Activated effector memory CD4-positive, alpha-beta T cell treated with Interleukin-2 at 50 U/mL for 16 hours (primary cell): ENCODE measurements at places on chromosomes 16 and 17.

GRCh38 chr16:6356911-6357310 lies 975.7 kb upstream of the RBFOX1 start:
- no peak for DNase-seq

- no peak for DNase-seq
Measured at GRCh38 chr17:4598776-4599504, 14.6 kb downstream of the SMTNL2 start.

DNA sequence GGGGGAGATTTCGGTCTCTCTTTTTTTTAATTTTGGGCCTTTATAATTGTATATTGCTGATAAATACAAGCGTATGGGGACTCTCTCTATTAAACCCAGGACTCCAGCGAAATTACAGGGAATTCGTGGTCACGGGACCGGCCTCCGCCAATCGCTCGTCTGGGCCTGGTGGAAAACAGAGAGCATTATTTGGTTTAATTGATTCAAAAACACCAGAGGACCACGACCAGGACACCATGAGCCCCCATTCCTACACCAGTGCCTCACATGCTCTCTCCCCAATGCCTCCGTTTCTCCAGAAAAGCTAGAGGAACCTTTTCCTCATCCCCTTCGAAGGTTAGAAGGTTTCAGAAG lies at the start of gene HOXB2:
TSS of gene HOXB2 (minus strand) at position 88 of the 354 bp plus-strand sequence. CDS start 198 bp downstream, outside the sequence.
- DNase-seq: no peak

DNA sequence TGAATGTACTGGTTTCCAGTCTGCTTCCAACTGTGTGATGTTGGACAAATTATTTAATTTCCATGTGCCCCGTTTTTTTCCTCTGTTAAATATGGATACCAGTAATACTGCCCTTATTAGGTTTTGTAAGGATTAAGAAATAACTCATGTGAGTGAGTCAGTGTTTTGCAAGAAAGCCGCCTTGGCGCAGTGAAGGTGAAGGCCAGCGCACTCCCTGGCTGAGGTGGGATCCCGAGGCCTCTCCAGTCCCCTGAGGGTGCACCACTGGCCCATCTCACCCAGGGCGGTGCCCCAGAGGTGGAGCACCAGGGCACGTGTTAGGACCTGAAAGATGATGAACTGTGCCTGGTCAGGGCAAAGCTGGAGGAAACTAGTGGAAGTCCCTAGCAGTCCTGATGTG lies 43.5 kb downstream of the PHKB start:
- no peak for DNase-seq

DNA sequence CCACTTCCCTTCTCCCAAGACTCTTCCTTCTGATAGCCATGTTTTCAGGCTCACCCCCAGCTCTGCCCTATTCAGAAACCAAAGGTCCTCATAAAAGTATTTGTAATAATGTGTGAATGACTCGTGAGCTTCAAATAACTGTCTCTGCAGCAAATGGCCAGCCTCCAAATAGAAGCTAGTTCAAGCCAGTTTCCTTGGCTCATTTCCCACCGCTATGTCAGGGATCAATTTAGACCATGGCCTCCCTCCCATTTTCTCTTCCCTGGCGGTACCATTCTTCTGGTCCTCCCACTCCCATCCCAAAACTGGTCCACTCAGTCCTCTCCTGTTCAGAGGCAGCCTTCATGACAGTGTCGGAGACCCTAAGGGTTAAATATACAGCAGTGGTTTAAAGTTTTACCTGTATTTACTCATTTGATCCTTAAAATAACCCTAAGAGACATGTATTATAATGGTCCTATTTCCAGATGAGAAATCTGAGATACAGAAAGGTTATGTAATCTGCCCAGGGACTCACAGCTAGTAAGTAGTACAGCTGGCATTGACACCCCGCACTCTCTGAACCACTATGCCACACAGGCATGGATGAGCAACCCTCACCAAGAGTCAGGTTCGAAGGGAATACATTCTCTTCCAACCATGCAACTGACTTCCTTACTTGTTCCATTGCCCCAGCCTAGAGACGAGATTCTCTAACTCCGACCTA lies 42.9 kb downstream of the GAS7 start:
- DNase-seq: no peak

GRCh38 chr17:596763-597644 lies 117.6 kb downstream of the VPS53 start:
- DNase-seq: no peak

GRCh38 chr17:78031435-78031834 lies 72.9 kb downstream of the TNRC6C start:
- DNase-seq: no peak

- no peak for DNase-seq
Measured at GRCh38 chr17:17413821-17414220, 63.0 kb upstream of the MED9 start.

DNA sequence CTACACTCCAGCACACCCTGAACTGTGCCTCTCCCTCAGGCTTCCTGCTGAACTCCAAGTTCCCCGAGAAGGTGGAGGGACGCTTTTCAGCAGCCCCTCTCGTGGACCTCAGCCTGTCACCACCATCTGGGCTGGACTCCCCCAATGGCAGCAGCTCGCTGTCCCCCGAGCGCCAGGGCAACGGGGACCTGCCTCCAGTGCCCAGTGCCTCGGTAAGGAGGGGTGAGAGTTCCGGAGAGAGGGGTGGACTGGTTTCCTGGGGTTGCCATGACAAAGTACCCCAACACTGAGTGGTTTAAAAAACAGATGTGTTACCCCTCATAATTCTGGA lies 17.4 kb downstream of the GLIS2 start:
- DNase-seq: no peak

DNA sequence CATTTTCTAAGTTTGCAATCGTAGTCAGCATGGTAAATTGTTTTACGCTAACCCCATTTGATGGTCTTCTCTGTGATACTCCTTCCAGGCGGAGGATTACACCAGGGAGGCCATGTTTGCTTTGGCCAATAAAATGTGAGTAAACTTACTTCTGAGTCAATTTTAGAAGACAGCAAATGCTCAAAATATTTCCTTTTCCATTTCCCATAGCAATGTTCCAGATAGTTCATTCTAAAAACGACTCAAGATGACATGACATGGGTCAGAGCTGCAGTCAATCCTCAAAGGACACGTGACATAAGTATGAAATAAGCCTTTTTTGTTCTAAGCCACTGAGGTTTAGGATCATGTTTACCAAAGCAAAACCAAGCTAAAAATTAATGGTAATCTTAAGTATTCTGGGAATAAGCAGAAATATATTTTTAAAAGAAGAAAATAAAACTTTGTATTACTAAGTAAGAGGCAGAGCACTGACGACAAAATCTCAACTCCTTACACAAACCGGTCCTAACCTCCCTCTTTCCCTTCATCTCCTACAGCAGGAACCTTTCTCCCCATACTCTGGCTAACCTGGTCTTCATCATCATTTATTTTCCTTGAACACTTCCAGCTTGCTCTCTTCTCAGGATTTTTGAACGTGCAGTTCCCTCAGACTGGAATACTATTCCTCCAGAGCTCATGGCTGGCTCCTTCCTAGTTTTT lies 266.2 kb downstream of the CEP112 start:
- DNase-seq: no peak

GRCh38 chr16:1713933-1714332 lies 7.9 kb downstream of the MAPK8IP3 start:
- DNase-seq: no peak

- DNase-seq: no peak
Measured at GRCh38 chr17:2085648-2085949, 30.7 kb downstream of the HIC1 start.

- DNase-seq: no peak
Measured at GRCh38 chr17:29909236-29910003, 20.6 kb downstream of the SSH2 start.

GRCh38 chr16:22928882-22929435 lies 115.0 kb downstream of the HS3ST2 start:
- DNase-seq: no peak

- no peak for DNase-seq
Measured at GRCh38 chr17:43722870-43723665, 35.5 kb downstream of the SOST start.

GRCh38 chr16:47519996-47520679 lies 59.0 kb downstream of the PHKB start:
- no peak for DNase-seq

- DNase-seq: no peak
Measured at GRCh38 chr17:69606142-69606800, 191.8 kb downstream of the MAP2K6 start.

- no peak for DNase-seq
Measured at GRCh38 chr17:37823996-37824395, 79.1 kb upstream of the HNF1B start.

GRCh38 chr17:78248051-78248914 lies 16.9 kb downstream of the TMEM235 start:
- no peak for DNase-seq

DNA sequence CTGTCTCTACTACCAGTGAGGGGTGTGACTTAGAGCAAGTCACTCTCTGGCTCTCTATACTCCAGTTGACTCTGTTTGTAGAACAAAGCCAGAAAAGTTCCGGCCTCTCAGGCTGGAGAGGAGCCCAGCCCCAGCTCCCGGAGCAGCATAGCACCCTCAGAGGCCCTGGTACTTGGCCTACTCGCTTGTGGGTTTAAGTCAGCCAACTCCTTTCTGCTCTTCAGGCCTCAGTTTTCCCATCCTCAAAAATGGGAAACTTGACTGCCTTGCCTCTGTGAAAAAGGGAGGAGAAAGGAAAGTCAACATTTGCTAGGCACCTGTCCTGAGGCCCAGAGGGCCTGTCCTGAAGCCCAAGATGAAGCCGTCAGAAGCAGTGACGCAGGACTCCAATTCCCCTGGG lies 1.1 kb downstream of the CHST6 start:
- no peak for DNase-seq

DNA sequence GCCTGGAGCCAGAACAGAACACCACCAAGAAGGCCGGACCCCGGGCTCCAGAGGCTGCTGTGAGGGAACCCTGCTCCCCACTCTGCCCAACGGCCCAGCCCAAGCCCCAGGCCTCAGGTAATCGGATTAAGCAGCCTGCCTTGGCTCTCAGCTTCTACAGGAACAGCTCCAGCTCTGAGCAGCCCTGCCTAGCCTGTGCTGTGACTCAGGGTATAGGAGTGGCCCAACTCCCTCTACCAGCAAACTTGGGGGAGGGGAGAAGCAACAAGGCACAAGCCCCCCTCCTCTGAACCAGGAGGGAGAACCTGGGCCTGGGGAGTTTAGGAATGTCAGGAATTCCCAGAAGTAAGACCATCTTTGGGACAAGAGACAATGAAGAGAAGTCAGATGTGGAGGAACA lies 849 bp upstream of the SOX15 start:
- DNase-seq: no peak

DNA sequence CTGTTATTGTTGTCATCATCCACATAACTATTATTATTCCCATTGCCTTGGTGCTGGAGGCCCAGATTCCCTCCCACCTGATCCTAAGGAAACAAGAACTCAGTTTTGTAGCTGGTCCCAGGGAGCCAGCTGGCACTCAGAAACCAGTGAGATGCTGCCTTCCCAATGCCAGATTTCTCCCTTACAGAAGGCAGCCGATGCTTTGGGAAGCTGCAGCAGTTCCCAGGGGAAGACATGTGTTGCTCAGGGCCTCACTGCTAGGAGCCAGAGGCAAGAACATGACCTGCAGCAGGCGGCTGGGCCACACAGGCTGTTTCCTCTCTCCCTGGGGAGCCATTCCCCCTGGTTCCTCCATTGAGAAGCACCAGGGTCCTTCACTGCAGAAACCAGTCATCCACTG lies 59.9 kb upstream of the GRIN2A start:
- no peak for DNase-seq

- DNase-seq: no peak
Measured at GRCh38 chr17:29107084-29107483, 64.1 kb downstream of the PIPOX start.

- no peak for DNase-seq
Measured at GRCh38 chr17:51587516-51587915, 327.2 kb downstream of the UTP18 start.

GRCh38 chr17:78291944-78292910 lies 60.8 kb downstream of the TMEM235 start:
- DNase-seq: no peak

DNA sequence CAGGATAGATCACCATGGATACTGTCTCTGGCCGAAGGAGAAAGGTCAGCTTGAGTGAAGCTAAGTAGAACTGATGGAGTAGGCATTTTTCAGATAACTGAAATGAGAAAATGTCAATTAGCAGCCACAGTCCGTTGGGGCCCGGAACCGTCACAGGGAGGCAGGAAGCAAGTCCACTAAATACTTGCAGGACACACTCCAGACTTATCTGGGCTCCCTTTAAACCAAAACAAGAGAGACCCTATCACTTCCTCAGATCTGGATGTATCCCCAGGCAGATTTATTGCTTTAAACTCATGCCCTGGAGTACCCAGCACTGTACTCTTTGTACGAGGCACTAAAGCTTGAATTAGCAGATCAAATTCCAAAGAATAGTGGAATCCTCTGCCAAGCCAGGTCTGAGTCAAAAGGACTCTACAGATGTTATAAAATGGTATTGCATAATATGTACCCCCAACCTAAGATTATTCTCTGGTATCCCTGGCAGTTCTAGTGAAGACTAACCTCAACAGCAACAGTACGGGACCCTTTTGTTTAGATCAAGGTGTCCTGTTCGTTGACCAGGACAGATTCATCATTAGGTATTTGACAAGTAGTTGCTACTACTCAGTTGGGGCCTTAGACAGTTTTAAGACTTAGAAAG lies 8.1 kb downstream of the ZP2 start:
- DNase-seq: no peak
